ENCODE measurements at places on chromosomes 11 and 22.

GRCh38 chr11:64072871-64073270, 37.1 kb downstream of the FLRT1 start:
- no peak for DNase-seq

DNA sequence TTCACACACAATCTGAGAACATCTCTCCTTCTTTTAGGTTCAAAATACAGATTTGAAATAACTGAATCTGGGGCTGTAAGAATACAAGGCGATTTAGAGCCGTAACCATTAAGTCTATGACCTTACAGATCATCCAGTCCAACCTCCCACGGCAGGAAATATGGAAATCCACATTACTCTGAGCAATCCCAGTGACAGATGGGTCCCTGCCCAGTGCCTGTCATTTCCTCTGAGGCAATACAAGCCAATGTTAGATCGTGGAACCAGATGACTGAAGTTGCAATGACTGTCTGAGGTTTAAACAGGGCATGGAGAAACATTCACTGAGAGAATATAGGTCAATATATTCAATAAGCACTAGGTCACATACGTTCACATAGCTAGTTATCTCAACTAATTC, 77.4 kb upstream of the OR5AK2 start:
- no peak for DNase-seq

- DNase-seq, result no peak
Observed at GRCh38 chr22:47010211-47010610, 247.8 kb downstream of the TBC1D22A start.

GRCh38 chr11:107457205-107457557, 444 bp downstream of the CWF19L2 start:
- no peak for DNase-seq

DNA sequence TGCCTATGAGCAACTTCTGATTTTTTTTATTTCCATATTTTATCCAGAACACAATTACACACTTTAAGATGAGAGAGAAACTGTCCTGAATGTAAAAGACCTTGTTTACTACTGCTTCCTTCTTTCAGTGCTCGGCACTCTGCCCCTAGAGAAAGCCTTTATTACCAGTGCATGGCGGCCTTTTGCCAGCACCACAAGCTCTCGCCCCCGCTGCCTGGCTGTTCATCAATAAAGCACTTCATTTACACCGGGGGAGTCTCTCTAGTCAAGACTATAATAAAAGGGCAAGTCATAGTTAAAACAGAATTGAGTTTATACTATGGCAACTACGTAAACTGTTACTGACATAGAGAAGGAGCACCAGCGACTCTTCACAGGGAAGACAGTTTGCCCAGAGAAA, 259.5 kb downstream of the CADM1 start:
- no peak for DNase-seq

- no peak for DNase-seq
Observed at GRCh38 chr22:33841281-33842005, 78.8 kb downstream of the LARGE1 start.

GRCh38 chr11:44622721-44623258, 57.3 kb downstream of the CD82 start:
- DNase-seq, result no peak

Measured in SHP77 treated with DMSO at 0.1 percent for 48 hours (cell line).